Right renal pelvis (tissue), 4 donors: ENCODE measurements at places on chromosomes 12 and 14. TPM values are rescaled to one million over a fixed set of nuclear protein-coding genes. Genes with fewer than 3 reads are reported as not detected.

Gene SPIC
- polyA plus RNA-seq: not detected

Gene P2RX2
- polyA plus RNA-seq: 2.3 TPM

Gene TMEM263
- polyA plus RNA-seq: 93.6 TPM

Gene B4GALNT1
- polyA plus RNA-seq: 1.2 TPM

Gene FAM90A1
- 1.3 TPM for polyA plus RNA-seq

DNA sequence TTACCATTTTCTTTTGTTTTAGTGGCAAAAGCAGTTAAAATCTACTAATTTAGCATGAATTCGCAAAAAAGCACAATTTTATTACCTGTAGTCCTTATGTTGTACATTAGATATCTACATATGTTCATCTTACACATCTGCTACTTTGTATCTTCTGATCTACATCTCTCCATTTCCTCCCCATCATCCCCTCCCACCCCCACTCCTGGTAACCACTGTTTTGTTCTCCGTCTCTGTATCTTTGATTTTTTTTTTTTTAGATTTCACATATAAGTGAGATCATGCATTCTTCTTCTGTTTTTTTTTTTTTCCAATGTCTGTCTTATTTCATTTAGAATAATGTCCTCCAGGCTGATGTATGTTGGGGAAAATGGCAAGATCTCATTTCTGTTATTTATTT lies 922.7 kb downstream of the VRK1 start:
- no peak for DNase-seq

DNA sequence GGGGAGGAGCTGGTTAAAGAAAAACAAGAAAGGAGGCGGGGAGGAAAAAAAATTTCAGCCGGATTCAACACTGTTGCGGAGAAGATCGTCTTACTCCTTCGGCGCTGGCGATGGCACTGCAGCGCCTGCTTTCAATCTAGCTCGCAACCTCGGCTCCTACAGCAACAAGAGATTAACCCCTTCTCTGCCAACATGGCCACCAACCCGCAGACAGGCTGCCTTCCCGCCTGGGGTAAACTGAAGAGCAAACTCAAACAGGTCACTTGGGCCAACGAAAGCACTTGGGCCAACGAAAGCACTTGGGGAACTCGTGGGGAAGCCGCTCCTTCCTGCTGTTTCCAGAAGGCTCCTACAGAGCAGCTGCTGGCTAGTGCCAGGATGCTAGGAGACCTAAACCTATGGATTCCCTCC lies 73.7 kb downstream of the CIT start:
- peak; percentile 33 for DNase-seq

GRCh38 chr14:34662561-34663088 lies 32.7 kb upstream of the SNX6 start:
- no peak for DNase-seq

GRCh38 chr12:92408072-92408900 lies 262.6 kb upstream of the BTG1 start:
- no peak for DNase-seq

- DNase-seq: no peak
Observed at GRCh38 chr12:131049549-131050339, 96.0 kb downstream of the ADGRD1 start.

GRCh38 chr14:89773151-89773550 lies 181.4 kb downstream of the EFCAB11 start:
- no peak for DNase-seq

GRCh38 chr12:110822821-110823415 lies 23.9 kb upstream of the CCDC63 start:
- DNase-seq: no peak

DNA sequence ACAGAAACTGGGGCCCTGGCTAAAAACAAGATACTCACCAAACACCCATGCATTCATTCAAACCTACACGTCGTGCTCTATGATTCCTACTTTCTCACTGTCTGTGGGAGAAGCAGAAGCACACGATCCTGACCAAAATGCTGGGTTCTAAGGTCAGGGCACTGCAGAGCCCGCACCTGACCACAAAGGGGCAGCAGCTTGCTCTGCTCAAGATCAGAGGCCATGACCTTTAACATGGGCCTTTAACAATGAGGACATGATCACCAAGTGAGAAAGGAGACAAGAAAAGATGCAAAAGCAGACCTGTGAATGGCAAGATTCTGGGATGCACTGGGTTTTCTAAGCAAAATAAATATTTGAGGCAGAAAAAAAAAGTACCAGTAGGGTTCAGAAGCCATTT lies 40.1 kb upstream of the VPS33A start:
- DNase-seq: no peak

DNA sequence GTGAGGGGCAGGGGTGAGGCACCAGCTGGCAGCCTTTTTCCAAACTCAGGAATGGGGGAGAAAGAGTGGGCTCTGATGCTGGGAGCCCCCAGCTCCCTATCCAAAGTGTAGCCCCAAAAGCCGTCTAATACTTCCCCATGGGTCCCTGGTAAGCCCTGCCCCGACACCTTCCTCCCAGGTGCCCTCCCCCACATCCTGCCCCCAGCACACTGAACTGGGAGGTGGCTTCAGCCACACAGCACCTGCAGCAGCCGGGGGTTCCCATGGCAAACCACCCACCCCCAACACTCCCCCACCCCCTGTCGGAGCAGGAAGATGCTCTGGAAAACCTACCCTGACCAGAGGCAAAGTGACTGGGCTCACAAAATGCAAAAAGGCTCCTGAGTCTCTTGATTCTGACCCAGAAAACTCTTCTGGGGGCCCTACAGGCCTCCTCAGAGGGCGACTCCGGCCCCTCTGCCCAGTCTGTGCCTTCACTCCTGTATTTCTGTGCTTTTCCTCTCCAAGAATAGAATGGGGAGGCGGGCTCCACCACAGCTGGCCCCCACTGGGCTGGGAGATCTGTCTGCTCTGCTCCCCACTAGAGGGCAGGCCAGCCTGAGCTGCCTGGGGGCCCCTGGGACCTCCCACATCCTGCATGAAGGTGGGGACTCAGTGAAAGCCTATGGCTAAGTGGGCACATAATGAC lies 81.6 kb downstream of the ITPK1 start:
- DNase-seq: no peak

DNA sequence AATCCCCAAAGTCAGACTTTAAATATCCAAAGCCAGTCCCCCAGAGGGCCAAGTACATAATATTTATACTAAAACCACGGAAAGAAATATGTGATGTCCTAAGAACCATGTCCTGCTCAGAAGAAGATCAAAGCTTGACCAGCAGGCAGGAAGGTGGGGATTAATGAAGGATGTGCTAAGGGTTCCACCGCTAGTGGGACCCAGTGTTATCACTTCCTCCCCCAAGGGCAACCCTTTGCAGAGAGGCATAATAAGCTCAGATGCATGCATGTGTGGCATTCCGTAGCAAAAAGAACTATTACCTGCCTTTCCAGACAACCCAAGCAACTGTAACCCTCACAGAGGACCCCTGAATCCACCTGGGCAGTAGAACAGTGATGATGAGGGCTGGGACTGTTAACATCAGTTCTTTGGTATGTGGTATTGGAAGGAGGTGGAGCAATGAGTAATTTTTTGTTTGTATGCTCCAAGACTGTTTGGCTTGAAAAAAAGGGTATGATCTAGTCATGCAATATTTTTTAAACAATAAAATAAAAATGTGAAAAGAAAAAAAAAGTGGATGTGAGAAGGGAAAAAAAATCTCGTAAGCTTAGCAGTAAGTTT lies 71.7 kb upstream of the ETV6 start:
- DNase-seq: no peak

GRCh38 chr12:131720921-131721320 lies 10.0 kb downstream of the SFSWAP start:
- DNase-seq: no peak

GRCh38 chr14:64465191-64465822 lies at the start of gene AKAP5:
Gene AKAP5, plus strand, starts transcription at chr14:64465499. Its CDS starts 2,896 bp downstream, at chr14:64468395.
- no peak for DNase-seq

- DNase-seq: peak; percentile 42
Observed at GRCh38 chr12:75526655-75527511, 15.5 kb upstream of the KRR1 start.

DNA sequence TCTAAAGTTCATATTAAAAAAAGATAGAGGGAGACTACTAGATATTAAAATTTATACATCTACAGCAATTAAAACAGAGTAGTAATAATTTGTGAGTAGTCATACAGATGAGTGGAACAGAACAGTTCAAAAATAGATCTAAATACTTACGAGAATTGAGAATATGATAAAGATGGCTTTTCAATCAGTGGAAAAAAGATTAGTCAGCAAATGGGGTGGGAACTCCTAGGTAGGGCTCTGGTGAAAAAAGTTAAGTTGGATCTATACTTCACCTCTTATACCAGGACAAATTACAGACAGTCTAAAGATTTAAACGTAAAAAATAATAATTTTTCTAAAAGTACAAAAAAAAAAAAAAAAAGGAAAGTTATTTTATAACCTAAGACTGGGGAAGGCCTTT lies 66.9 kb downstream of the GPATCH2L start:
- DNase-seq: no peak

- no peak for DNase-seq
Observed at GRCh38 chr14:105839425-105840265, 313.3 kb downstream of the TMEM121 start.

GRCh38 chr12:54001283-54002187 lies 1.6 kb downstream of the HOXC9 start:
- no peak for DNase-seq

DNA sequence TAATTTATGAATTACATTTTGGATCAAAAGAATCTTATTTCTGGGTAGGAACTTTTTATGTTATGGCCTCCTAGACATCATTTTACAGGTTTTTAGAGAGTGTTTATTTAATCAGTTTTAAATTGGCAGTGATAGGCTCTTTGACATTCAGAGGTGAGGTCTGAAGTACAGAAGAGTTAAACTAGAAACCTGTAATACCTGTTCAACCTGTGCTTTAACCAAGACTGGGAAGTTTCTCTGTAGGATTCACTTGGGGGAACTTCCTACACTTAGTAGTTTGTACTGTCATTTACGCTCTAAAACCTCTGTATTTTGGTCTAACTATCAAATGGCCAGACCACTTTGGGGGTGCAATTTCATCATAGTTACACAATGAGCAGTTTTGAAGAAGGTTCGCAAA lies 35.9 kb downstream of the PLEKHA5 start:
- no peak for DNase-seq

DNA sequence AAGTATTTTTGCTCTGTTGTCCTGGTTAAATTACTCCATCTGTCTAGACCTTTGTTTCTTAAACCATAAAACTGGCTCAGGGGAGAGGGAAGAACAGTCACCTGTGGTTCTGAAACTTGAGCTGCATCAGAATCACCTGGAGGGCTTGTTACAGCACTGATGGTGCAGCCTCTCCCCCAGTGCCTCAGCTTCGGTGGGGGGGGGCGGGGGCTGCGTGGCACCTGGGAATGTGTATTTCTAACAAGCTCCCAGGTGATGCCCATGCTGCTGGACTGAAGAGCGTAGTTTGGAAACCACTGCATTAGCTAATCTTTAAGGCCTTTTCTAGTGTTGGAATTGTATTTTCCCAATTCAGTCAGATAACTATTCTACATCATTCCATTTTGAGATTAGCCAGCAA lies 42.7 kb downstream of the GPHB5 start:
- no peak for DNase-seq

GRCh38 chr14:78798757-78799156 lies 628.6 kb downstream of the NRXN3 start:
- no peak for DNase-seq

GRCh38 chr12:30694412-30695198 lies 1.1 kb downstream of the IPO8 start:
- peak; percentile 28 for DNase-seq

DNA sequence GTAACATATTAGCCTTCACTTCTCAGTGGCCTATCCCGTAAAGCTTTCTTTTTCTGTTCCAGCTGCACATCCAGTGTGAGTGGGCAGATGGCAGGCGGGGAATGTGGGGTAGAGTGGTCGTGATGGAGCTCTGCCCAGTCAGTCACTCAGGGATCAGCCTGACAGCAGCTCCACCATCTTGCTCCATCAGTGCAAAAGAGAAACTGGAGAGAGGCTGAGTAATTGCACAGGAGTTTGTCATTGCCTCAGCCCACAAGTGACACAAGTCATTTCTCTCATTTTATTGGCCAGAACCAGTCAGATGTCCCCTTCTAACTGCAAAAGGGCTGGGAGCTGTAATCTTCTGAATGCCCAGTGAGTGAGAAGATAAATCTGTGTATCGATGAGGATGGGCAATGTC lies 66.5 kb downstream of the ATP23 start:
- DNase-seq: no peak

DNA sequence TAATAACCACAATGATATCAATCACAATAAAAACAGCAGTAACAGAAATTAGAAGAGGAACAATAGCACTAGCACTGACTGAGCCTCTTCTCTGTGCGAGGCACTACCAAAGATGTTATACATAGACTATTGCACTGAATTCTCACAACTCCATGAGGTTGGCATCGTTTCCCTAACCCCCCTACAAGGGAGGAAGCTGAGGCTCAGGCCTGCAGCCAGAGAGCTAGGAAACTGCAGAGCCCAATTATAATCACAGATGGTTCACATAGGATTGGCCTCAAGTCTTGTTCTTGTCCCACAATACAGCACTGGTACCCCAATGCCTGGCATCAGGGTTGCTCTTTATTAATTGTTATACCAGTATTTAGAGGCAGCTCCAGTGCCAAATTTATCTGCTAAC lies 278.0 kb downstream of the CEP128 start:
- DNase-seq: no peak

DNA sequence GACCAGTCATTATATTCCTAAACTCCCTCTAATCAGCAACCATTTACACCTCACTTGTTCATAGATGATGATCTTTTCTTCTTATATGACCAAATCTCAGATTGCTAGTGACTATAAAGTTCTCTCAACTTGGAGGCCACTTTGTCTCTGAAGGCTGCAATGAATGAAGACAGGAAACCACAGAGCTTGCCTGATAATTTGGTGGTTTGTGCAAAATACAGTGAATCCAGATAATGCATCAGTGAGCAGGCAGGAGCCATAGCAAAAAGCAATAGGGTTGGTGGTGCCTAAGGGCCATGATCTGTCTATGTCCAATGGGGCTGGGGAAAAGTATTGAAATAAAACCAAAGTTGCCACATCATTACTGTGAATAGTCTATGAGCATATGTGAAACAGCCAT lies 123.8 kb upstream of the LRFN5 start:
- DNase-seq: no peak

- DNase-seq: no peak
Observed at GRCh38 chr14:106518054-106518943, 991.9 kb downstream of the TMEM121 start.
